Psoas muscle (tissue), 8 donors: ENCODE measurements at places on chromosomes 11 and 22.

GRCh38 chr11:12968826-12969225, 40.3 kb upstream of the RASSF10 start:
- no peak for DNase-seq

GRCh38 chr11:133920109-133920990, 36.4 kb downstream of the IGSF9B start:
- DNase-seq, result no peak

DNA sequence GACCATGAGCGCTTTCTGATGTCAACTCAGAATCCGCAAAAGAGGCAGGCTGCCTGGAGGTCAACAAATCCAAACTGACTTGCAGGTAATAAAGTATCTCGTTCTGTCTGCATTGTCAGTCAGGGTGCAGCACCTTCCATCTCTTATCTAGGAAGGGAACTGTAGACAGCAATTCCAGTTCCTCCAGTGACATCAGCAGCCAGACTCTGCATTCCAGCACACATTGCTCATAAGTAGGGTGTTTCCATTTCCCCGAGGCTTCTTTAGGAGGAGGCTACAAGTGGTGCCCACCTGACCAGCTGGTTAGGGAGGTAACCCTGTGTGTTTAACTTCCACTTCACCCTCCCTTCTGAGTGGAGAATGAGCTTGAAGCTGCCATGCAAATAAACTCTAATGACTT, 53.3 kb downstream of the NTM start:
- no peak for DNase-seq

GRCh38 chr11:91805293-91805692, 419.3 kb upstream of the FAT3 start:
- DNase-seq, result no peak

DNA sequence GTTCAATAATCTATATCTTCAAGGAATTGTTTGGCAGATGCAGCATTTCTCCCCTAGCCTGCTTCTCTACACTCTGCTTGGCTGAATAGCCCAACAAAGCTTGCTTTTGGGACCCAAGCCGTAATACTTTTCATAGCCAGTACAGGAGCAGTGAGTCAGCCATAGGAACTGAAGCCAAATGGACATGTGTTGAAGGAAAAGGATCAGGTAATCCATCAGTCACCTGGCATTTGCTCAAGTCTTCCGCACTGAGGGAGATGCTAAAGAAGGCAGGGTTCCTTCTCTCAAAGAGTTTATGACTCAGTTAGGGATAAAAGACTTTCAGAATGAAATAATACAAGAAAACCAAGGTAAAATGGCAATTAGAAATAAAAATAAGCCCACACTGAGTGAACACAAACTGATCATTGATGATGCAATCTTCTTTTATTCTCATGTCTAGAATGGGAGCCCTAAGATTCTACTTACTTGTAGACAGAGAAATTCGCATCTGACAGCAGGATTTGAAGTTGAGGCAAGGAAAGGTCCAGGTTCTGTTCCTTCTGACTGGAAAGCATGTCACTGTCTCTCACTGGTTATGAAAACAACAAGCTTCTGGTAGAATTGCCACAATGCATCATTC, 13.2 kb downstream of the C11orf87 start:
- DNase-seq, result no peak

GRCh38 chr11:36510594-36510942, 496 bp upstream of the TRAF6 start:
- DNase-seq, result no peak

DNA sequence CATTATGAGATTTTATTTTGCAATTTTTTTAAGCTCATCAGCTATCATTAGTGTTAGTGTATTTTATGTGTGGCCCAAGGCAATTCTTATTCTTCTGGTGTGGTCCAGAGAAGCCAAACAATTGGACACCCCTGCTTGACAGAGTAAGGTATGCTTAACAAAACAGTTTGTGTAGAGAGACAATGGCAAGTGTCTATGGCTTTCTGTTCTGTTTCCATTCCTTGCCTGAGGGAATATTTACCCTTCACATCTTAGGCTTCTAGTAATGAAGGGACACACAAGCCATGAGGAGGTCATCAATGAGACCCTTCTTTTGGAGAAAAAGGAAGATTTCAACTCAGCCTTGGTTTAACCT, 1278.4 kb upstream of the TENM4 start:
- DNase-seq, result no peak

DNA sequence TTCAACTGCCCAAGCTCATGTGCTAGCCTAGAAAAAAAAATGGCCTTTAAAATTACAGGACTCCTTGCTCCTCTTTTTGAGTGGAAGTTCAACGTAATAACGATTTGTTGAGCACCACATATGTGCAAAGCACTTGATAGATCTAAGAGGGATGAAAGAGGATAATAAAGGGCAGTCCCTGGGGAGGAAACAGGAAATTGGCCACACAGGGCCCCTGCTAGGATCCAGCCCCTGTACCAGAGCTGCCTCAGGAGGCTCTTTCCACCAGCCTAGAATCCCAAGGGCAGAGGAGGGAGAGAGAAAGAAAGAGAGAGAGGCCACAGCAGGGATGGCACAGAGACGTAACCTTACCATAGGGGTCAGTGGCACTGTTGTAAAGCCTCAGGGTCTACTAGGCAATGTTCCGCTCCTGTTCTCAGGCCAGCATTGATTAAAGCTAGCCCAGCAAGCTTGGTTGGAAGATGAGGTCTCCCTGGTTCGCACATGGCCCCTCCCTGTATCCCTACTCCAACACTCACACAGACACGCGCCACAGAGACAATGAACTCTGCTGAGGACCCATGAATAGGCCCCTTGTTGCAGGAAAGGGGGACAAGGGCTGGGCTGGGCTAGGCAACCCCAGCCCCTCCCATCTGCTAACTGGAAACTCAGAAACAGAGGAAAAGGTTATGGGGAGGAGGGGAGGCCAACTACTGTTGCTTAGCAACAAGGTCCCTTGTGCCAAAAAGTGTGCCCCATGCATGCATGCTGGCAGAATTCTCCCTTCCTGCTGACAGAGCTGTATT, at the start of gene TMPRSS5:
TSS of gene TMPRSS5 (minus strand) at position 438 of the 785 bp plus-strand sequence. CDS start at position 354, 84 bp downstream.
- DNase-seq, result no peak

- no peak for DNase-seq
Observed at GRCh38 chr11:109902764-109903433, 190.3 kb upstream of the ZC3H12C start.

- DNase-seq, result no peak
Observed at GRCh38 chr11:19246816-19247215, 6.1 kb upstream of the E2F8 start.

DNA sequence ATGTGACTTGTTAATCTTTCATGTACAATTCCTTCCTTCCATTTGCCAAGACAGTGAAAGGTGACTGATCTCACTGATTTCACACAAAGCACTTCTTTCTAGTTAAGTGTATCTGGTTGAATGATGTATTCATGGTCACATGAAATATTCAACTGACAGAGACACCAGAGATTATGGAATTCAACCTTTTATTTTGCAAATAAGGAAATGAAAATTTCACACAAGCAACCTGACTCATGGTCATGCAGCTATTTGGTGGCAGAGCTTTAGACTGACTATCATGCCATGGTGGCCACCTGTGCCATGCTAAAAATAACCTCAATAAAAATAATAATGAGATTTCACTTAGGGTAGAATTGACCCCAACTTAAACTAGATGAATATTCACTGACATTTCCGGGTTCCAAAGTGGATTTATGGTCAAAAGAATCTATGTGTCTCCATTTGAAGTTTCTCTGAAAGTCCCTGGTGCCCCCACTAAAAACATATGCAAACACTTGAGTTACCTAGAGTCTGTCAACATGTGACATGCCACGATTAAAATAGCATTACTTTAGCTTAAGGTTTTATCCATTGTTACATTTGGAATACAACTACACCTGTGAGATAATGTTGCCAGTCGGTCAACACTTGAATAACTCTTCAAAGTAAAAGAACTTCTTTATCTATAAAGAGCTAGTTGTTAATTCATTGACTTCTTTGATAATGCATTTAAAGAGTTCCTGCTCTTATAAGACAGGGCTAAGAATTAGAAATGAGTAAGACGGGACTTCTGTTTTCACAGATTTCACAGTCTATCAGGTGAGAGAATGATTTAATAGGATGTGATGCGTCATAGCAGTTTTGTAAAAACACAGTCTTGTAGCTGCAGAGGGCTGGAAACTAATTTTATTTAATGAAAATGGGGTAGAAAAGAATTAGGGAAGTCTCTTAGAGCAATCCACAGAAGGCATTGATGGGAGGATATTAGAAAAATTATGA, 94.6 kb upstream of the OR9G4 start:
- no peak for DNase-seq

- DNase-seq, result peak; percentile 63
Observed at GRCh38 chr22:29245626-29246385, 22.0 kb downstream of the RHBDD3 start.

- DNase-seq, result peak; percentile 44
Observed at GRCh38 chr22:46072981-46073682, 77.2 kb upstream of the PPARA start.

DNA sequence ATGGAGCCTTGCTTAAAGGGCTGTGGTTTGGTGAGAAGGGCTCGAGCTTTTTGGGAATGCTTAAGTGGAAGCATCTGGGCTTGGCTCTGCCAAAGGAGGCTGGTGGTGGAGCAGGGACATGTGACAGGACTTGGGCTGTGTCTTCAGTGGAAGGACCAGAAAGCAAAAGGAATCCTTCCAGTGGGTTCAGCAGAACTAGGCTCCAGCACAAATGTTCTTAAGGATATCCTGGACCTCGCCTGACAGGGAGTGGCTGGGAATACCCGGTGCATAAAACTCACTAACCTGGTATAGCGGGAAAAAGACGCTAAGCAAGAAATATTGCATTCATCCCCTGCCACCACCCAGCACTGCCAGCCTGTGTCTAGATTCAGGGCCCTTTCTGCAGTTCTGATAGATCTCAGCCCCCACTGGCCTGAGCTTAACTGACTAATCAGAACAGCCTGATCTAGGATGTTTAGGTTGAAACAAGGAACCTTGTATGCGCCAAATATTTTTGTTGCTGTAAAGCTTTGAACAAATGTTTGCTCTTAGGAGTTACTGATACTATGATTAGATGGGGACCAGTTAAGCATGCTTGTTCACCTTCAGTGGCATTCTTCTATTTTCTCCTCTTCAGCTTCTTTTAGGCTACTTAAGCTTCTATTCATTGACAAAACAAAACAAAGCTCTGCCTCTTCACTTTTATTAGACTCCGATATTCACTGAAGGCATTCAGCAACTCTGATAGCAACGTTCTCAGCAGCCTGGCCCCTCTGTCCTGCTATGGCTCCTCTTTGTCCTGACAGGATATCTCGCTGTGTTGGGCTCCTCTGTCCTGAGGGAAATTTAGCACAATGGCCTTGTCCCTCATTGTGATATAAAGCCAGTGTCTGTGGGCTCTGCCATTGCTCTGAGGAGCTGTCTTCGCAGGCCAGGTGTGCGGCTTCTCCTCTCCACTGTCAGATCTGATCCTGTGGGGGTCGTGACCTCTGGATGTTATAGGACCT, 25.0 kb downstream of the PPFIBP2 start:
- no peak for DNase-seq

- no peak for DNase-seq
Observed at GRCh38 chr22:32584650-32585049, 110.0 kb downstream of the FBXO7 start.

DNA sequence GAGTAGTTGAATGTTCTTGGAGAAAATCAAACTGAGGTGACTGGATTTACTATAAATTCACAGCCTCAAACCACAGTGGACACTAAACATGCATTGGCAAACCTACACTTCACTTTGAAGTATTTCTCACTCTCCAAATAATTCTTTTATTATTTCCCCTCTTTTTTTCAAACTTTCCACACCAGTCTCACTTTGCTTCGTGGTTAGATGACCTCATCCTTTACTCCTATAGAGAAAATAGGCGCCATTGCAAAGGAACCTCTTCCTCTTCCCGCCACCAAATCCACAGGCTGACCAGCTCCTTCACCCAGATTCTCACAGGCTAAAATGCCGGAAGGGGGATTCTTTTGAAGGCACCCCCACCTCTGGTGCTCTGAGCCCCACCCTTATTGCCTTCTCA, 33.4 kb downstream of the HTR3A start:
- no peak for DNase-seq

DNA sequence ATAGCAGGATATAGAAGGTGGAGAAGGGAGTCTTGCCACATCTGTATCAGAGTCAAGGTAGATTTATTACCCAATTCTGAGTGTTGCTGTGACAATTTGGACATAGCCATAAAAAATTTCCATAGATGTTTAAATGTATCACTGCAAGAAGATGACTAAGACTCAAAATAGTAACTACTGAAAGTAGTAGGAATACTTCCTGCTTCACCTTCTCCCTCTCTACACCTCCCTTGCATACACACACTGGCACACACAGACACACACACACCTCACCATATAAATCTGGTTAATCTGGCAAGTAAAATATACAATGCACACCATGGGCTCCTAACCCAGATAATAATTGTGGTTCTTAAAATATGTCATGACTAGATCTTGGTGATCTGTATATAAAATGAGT, 5.2 kb upstream of the ZDHHC13 start:
- DNase-seq, result no peak

- DNase-seq, result no peak
Observed at GRCh38 chr22:35502836-35503235, 37.8 kb upstream of the RASD2 start.

DNA sequence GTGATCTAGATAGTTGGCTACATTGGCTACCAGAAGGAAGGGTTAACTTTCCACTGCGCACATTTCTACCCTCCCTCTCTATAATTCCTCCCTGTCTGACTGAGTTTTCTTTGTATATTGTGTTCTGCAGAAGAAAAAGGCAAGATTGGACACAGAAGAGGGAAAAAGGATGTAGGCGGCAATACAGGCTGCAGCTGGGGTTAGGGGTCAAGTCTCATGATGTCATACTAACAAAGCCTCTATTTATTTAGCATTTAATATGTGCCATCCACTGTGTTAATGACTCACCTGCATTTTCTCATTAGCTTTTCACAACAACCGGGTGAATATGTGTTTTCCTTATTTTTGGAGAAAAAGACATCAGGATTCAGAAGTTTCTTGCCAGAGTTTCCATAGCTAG, 2.0 kb downstream of the FAM83F start:
- no peak for DNase-seq

DNA sequence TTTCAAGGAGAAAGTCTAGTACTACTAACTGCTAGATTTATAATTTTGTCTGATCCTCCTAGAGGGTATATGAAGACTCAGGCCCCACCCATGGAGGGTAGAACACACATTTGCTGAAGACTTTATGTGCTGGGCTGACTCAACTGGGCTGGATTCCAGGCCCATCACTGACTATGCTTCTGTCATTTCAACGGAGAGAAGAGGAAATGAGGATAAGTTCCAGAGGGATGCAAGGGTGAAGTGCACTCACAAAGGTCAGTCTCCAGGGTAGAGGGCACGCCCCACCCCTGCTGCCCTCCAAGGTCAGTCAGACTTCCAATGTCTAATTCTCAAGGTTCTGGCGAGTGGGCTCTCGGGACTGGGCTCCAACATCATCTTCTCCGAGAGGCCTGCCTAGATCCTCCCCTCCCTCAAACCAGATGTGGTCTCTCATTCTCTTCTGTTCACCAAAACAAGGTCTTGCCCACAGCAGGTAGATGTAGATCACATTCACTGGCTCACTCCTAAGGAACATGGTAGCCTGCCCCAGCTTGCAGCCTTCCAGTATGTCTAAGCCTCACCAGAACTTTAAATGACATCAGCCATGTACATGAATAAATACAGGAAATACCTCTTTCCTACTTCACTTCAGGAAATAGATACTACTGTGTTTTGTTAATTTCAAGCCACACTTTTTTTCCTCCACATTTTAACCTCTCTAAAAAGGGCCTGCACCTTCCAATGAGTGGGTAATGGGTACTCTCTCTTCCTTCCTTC, 7.3 kb upstream of the C11orf86 start:
- DNase-seq, result peak; percentile 34

GRCh38 chr11:107785401-107785800, 73.2 kb downstream of the SLC35F2 start:
- DNase-seq, result no peak
